ENCODE measurements at places on chromosomes 16 and 17.

- peak; percentile 70 for DNase-seq
Observed at GRCh38 chr17:65085397-65085796, 28.9 kb upstream of the GNA13 start.

DNA sequence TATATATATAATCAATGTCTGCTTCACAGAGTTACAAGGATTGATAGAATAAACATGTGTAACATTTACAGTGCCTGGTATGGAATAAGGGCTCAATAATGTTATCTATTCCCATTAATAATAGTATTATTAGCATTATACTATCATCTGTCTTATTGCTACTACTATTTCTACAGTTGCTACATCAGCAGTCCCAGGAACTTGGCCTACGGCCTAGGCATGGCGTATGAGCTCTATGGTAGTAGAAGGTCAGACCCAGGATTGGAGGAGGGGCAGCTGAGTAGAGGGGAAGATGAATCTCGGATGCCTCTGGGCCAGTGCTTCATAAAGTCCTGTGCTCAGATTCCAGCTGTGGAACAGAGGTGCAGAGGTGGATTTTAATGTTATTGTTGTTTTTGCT lies 146.3 kb upstream of the TBX2 start:
- no peak for DNase-seq

GRCh38 chr17:64131606-64132270 lies 1.8 kb upstream of the ERN1 start:
- DNase-seq: no peak

DNA sequence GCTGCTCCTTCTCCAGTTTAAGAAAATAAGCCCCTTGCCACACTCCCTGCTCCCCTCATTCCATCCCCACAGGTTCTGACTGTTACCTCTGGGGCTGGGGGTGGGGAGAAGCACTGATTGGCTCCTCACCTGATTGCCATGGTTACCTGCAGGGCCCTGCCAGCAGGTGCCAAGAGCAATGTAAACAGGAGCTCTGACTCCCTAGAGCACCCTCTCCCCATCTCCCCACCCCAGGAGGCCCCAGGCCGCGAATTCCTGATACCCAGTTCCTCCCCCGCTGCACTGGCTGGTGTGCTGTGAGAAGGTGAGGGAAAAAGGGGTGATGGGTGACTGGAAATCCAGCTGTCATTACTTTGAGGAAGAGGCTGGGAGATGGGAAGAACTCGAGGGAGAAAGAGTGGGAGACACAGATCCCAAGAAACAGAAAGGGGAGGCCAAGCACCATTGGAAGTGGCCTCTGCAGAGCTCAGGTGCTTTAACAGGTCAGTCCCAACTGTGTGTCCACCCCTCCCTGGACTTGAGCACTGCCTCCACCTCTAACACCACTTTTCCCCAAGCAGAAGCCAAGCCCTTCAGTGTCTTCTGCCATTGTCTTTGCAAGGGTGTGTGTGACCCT lies 4.5 kb downstream of the PCGF2 start:
- peak; percentile 35 for DNase-seq

DNA sequence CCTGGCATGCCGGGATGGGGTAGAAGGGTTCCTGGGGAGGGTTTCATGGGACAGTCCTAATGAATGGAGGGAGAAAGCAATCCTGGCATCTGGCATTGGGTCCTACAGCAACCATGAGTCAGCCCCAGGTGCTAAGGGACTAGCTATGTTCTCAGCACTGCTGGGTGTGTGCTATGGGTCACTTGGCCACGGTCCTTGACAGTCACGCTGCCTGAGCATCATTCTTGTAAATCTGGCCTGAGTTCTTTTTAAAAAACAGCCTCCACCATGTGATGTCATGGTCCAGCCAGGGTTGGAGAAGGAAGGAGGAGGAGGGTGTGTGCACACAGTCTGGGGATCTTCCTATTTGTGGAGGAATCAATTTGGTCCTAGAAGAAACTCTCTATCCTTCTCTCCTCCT lies 6.2 kb upstream of the RAMP2 start:
- no peak for DNase-seq

- peak; percentile 73 for DNase-seq
Observed at GRCh38 chr17:81522491-81523401, 5.4 kb upstream of the FSCN2 start.

- DNase-seq: peak; percentile 24
Observed at GRCh38 chr17:69314246-69315065, 12.5 kb downstream of the ABCA5 start.

DNA sequence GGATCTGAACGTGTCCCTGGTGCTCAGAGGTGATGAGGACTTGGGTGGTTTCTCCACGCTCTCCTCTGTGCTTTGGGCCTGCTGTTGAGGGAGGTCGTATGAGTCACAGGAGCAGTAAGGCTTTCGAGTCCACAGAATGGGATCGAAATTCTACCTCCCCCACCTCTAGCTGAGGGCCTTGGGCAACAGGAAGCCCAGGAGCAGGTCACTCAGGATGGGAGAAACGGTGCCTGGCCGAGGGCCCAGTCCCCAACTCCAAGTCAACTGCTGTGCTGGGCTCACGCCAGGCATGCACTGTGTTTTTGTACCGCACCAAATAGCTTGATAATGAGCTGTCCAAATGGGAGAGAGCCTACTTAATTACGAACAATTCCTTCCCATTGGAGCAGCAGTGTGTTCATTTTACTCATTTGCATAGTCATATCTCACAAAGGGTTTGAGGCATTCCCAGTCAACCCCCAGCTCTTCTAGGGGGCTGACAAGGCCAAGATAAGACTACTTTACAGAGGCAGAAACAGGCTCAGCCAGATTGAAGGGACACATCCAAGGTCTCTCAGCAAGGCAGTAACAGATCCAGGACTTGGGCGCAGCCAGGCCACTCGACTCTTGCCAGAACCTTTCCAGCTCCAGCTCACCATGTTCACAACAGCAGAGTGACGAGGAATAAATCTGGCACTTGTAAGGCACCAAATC lies 53.6 kb downstream of the WNT3 start:
- DNase-seq: no peak

- no peak for DNase-seq
Observed at GRCh38 chr17:14590459-14591250, 289.8 kb downstream of the HS3ST3B1 start.

GRCh38 chr17:44167181-44167861 lies 3.2 kb upstream of the ASB16 start:
- no peak for DNase-seq

DNA sequence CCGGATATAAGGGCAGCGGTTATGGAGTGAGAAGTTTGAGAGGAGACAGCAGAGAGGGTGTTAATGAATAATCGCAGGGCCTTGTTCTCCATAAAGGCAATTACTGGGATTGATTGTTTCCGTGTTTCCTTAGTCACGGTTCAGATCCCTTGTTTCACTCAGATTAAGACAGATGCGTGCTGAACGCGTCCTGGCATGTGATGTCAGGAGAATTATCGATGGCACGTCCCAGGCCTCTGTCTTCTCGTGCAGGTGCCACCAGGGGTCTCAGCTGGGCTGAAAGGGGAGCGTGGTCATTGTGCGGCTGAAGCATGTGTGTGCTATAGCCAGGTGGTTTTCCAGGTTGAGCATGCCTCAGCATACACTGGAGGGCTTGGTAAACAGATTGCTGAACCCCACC lies 142.4 kb upstream of the NOL11 start:
- no peak for DNase-seq

GRCh38 chr17:850851-851763 lies 69.0 kb downstream of the MRM3 start:
- peak; percentile 73 for DNase-seq

DNA sequence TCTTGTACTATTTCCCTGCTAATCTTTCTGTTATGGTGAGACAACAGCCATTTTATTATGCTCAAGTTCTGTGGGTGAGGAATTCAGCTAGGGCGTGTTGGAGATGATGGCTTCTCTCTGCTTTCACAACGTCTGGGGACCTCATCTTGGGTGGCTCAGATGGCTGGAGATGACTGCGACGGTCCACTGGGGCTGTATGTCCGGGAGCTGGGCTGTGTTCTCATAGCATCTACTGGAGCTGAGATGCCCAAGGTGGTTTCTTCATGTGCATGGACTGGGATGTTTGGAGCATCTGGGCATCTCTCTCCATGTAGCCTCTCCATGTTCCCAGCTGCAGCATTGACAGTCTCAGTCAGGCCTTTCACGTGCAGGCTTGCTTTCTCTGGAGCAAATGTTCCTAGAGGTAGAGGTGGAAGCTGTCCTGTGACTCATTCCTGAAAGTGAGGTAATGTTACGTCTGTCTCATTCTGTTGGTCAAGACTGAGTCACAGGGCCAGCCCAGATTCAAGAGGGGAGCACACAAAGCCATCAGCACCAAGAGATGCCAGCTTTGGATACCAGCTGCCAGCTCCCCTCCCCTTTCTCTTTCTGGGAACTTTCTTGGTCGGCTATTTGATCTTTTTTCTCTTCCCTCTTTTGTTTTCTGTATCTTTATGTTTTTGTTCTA lies 96.2 kb downstream of the RAP1GAP2 start:
- no peak for DNase-seq

DNA sequence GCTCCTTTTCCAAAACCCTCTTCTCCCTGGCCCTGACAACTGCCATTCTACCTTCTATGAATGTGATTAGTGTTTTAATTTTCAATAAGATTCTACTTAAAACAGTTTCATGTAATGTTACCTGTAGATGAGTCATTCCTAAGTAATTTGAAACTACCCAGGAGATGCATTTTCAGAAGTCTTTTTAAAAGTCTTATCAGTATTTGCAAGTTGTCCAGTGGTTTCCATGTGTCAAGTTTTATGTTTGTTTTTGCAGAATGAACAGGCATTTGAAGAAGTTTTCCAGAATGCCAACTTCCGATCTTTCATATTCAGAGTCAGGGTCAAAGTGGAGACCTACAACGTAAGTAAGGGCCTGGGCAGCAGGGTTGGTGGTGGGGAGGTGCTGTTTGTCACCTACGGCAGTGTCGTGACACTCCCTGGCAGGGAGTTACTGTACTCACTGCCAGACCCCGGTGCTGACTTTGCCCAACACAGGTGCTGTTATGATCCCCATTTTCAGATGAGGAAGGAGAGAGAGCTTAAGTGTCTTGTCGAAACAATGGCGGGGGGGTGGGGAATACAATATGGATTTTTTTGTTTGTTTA lies 65.0 kb downstream of the RPA1 start:
- no peak for DNase-seq

DNA sequence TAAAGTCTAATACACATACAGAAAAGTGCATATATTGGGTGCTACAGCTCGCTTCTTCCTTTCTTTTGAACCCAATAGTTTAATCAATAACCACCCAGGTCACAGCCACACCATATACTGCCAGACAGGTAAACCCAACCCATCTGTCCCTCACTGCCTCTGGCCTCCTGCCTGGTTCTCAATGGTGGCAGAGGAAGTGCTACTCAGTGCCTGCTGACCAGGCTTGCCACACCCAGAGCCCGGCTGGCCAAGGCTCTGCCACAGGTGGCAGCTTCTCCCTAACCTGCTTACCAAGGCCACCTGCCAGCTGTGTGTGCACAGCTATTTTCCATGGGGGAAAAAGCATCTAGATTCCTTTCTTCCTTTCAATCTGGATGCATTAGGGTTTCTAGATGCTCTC lies 584 bp downstream of the PMP22 start:
- no peak for DNase-seq

DNA sequence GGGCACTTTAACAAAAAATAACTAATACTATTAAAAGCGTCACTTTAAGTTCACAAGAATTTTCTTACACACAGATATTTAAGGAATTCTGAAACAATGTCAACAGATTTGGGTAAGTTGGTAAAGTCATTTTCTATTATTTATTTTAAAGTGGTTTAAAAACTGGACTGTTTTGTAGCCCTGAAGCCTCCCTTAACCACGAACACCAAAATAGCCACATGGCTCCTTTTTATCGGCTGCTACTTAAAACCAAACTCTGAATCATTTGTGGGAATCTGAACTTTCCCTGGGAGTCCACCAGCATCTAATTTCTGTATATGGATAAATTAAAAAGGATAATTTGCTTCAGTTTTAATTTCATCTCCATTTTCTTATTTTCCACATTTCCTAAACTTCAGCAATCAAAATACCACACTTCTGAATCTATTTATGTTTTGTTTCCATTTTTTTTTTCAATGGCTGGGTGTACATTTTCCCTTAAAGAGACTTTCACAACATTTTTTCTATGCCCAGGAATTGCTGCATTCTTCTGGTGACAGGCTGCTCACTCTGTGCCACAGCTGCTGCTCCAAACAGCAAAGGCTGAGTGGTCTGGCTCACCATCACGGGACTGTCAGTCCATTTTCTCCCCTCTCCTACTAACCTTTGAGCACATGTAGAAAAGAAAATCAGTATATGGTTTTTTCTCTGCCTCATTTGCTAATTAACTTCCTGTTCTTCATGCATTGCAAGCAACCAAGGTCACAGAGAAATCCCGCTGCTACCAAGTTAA lies 255.5 kb upstream of the KCNJ16 start:
- peak; percentile 42 for DNase-seq

DNA sequence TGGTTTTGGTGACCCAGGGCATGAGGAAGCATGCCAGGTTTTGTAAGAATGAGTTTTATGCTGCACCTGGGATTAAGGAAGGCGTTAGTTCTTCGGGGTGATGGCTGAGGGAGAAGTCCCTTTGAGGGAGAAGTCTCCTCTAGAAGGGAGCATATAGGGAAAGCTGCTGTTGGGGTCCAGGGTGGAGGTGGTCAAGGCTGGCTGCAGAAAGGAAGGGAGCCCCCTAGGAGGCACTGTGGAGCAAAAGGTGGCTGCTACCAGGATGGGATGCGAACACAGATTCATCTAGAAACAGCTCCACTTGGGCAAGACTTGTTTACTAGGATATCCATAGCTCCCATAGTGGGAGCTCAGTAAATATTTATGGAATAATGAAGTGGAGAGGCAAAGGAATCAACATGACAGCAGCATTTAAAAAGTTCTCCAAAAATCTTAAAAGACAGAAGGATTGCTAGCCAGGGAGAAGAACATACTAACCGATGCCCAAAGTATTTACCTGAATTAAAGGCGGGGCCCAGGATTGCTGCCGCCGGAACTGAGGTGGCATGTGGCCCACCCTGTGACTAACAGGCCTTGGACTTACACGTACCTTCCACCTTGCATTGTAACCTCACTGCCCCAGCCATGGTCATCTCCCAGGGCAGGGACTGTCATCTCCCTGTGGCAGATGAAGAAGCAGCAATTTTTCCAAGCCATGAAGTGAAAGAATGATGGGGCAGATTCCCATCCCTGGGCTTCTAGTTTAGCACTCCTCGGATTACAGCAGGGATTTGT lies 7.1 kb upstream of the LPCAT2 start:
- DNase-seq: no peak

DNA sequence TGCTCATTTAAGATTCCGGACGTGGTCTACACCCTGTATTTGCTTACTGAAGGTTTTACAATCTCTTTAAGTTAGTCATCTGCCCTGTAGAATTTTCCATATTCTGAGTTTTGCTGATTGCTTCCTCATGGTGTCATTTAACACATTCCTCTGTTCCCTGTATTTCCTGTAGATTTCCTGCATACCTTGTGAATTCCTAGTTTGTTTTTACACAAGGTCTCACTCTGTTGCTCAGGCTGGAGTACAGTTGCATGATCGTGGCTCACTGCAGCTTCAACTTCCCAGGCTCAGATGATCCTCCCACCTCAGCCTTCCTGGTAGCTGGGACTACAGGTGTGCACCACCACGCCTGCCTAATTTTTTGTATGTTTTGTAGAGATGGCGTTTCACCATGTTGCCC lies 66.8 kb downstream of the CMIP start:
- no peak for DNase-seq
